ENCODE measurements at places on chromosomes 6 and 20.

- no peak for DNase-seq
These were observed 11.6 kb upstream of the ITPR3 start for GRCh38 chr6:33609528-33609927.

GRCh38 chr6:131656667-131657066 lies 19.6 kb downstream of the ENPP3 start:
- no peak for DNase-seq

DNA sequence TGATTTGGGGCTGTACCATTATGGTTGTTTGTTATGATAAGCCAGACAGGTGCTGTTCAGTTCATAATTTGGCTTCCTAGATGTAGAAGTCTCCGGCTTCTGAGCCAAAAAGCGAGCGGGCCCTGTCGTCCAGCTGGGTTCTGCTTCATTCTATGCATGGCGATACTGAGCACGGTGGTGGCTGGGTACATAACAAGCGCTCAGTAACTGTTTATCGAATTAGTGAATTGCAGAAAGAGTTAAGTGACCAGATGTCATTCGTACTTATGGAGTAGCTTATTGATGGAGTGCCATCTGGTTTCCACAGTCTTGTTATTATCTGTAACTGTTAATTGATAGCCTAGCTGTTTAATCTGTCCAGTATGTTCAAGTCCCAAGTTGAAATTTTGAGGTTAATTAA lies 85.0 kb downstream of the DTD1 start:
- DNase-seq = no peak

DNA sequence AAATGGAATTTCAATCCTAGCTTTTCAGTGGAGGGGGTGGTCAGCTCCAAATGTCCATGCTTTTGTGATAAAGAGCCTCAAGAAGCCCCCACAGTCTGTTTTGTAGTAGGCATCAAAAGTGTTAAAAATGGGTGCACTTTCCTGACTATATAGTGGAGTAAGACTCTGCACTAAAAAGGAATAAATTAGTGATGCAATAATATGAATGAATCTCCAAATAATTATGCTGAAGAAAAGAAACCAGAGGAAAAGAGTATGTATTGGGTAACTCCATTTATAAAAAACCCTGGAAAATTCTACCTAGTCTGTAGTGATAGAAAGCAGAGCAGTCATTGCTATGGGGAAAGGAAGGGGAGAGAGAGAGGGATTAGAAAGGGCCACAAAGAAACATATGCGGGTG lies 310.4 kb upstream of the SUPT3H start:
- no peak for DNase-seq

GRCh38 chr6:73058736-73059135 lies 166.6 kb downstream of the KHDC1L start:
- DNase-seq = no peak

- DNase-seq = no peak
These were observed 64.9 kb upstream of the OR14J1 start for GRCh38 chr6:29236634-29237033.

DNA sequence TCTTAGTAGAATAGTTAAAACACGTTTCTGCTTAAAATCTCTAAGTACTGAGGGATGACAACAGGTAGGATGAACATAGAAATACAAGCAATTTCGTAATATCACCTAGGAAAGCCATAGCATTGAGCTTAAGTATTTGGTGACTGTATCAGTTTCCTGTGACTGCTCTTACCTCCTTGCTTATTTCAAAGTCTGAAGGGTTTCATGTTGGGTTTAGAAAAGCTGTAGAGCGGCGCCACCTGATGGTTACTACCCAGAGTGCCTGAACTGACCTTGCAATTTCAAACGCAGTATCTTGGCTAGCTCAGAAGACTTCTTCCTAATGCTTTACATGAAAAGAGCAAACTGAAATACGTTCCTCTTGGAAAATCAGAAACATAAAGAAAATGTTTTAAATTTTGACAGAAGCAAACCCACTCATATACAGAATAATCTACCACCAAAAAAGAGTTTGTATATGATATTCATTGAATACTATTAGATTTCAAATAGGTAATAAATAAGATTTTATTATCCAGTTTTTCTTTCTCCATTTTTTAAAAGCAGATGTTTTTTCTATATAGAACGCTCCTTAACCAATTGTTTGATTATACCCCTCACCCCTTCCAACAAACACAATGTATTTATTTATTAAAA lies 82.3 kb upstream of the RIPOR2 start:
- DNase-seq = no peak

DNA sequence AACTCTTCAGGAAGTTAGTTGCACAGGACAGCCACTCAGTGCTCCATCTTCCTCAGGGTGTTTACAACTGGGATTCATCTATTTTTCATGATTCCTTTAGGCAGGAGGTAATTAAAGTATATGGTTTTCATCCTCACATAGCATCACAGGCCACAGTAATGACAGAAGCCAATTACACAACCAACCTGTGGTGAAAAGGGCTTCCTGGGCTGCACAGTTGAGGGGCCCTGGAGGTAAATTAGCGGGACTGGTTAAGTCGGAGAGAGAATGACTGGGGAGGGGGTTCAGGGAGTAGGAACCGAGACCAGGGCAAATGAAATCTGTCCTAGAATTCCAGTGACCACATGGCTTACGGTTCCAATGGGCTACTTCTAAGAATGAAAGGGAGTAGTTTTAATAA lies 37.0 kb downstream of the BAK1 start:
- no peak for DNase-seq

DNA sequence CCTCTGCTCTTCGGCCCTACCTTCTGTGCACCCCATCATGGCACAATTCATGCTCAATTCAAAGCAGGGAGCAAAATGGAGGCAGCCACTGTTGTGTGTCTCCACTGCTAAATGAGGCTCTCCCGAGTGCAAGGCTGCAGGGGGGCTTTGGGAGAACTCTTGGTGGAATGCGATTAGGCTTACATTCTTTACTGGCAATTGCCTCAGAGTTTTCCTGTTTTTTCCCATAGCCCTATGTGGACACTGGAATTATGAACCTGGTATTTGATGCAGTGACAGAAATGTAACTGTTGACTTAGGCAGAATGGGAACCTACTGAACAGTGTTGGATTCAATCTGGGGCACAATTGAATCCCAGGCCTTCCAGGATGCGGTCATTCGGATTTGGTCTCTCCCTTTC lies 187.9 kb upstream of the GMDS start:
- no peak for DNase-seq

GRCh38 chr6:88107241-88107640 lies 58.9 kb downstream of the CNR1 start:
- DNase-seq = no peak

DNA sequence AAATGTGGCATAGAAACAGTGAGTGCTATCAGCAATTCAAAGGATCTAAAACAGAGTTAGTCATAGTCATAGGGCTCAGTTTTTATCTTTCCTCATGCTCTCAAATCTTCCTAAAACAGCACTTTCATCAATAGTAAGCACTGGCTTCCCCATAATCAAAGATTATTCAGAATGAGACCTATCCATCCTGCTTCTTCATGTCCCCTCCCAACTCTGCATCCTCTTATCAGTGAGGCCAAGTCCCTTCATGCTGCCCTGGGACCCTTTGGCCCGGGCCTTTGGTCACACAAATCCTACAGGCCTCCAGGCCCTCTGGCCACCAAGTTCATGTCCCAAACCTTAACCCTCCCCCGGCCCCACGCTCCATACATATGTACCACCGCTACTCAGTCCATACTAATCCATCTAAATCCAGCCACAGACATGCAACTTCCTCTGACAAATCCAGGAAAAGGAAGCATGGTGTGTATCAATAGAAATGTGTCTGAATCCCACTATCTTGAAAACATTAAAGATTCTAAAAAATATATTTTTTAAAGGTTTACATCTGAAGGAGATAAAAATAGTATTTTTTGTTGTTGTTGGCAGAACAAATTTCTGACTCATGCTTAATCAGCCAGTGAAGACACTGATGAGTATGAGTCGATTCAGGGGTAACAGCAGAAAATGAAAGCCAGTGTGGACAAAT lies 143.5 kb downstream of the PDE7B start:
- no peak for DNase-seq

- no peak for DNase-seq
These were observed 44.6 kb downstream of the SRC start for GRCh38 chr20:37390503-37390890.

GRCh38 chr6:31630177-31630934 lies 9.8 kb downstream of the PRRC2A start:
- DNase-seq = no peak

DNA sequence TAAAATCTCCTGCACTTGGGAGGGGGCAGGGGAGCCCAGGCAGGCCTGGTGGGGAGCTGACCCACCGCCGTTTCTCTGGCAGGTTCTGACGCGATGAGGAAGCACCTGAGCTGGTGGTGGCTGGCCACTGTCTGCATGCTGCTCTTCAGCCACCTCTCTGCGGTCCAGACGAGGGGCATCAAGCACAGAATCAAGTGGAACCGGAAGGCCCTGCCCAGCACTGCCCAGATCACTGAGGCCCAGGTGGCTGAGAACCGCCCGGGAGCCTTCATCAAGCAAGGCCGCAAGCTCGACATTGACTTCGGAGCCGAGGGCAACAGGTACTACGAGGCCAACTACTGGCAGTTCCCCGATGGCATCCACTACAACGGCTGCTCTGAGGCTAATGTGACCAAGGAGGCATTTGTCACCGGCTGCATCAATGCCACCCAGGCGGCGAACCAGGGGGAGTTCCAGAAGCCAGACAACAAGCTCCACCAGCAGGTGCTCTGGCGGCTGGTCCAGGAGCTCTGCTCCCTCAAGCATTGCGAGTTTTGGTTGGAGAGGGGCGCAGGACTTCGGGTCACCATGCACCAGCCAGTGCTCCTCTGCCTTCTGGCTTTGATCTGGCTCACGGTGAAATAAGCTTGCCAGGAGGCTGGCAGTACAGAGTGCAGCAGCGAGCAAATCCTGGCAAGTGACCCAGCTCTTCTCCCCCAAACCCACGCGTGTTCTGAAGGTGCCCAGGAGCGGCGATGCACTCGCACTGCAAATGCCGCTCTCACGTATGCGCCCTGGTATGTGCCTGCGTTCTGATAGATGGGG lies 3.0 kb downstream of the PRND start:
- DNase-seq = no peak

GRCh38 chr6:155887421-155887820 lies 431.8 kb upstream of the NOX3 start:
- no peak for DNase-seq

DNA sequence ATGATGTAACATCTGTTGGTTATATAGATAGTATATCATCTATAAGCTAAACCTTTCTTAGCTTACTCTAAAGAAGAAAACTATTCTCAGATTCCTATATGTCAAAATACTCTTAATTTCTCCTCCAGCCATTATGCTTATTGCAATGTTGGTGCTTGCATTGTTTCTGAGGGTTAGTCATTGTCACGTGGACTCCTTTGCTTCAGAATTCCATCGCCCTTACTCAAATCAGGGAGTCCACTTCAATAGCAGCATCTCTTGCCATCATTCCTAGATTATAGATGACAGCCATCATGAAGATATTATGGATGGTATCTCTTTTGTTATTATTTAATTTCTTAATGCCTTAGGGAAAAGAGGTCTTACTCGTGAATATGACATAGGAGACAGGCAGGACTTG lies 776.1 kb downstream of the TENT5A start:
- no peak for DNase-seq

GRCh38 chr6:94658929-94659328 lies 918.4 kb upstream of the MANEA start:
- no peak for DNase-seq

DNA sequence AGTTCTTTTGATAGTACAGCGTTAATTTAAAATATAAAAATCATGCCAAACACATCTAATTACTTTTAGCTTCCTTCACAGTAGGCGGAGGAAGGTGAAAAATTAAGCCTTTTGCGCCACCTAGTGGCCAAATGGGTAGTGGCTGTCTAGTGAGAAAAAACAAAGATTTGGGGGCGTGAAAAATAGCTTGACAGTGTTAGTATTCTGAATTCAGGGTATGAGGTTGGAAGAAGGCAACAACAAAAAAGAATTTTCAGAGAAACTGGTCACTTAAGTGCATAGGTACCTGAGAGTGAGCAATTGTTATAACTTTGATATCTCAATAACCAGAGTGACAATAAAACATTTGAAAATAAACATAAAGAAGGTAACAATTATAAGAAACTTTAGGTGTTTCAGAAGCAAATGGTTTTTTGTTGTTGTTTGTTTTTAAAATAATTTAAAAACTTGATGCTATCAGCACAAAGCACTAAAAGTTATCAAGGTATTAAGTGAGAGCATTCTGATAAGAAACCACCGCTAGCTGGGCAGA lies 14.3 kb downstream of the PSMB9 start:
- DNase-seq = peak; percentile 66

DNA sequence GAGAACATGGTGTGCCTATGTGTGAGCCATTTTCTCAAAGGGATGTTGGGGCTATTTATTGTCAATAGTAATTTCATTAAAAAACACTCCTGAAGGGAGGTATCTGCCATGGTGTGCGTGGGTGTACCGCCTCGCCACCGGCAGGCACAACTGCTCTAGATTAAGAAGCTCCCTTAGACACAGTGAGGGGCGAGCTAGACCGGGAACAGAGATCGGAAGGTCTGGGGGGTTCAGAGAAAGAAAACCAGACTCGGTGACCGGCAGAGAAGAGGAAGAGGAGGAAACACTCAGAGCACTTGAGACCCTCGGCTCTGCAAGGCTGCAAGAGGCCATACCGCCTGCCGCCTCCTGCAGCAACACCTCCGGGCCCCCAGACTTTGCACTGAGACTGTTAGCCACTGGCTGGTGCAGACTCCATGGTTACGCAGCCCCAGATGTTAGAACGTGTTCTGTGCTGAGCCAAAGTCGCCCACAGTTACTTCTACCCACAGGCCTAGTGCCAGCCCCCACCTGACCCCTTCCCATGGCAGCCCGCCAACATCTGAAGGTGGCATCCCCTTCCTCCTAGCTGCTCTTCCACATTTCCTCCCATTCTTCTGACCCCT lies 18.1 kb downstream of the PXDC1 start:
- DNase-seq = no peak

DNA sequence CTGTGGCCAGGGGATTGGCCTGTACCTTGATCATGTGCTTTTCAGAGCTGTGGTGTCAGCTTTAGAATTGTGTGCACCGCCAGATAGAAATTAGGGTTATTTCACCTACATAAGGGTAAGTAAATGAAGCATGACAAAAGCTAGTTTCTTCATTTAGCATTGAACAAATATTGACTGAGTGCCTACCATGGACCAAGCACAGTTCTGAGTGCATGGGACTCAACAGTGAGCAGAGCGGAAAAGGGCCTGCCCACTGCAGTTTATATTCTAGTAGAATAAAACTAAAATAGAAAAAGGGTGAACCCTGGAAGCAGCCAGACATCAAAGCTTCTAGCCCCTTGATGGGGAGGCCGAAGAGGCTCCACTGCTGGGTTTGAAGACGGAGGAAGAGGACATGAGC lies 25.6 kb downstream of the ECT2L start:
- no peak for DNase-seq

- DNase-seq = no peak
These were observed 10.9 kb upstream of the FAM83D start for GRCh38 chr20:38915355-38915754.

Measured in mesothelial cell of epicardium (in vitro differentiated cells).